ENCODE measurements at places on chromosomes 13 and 19.

DNA sequence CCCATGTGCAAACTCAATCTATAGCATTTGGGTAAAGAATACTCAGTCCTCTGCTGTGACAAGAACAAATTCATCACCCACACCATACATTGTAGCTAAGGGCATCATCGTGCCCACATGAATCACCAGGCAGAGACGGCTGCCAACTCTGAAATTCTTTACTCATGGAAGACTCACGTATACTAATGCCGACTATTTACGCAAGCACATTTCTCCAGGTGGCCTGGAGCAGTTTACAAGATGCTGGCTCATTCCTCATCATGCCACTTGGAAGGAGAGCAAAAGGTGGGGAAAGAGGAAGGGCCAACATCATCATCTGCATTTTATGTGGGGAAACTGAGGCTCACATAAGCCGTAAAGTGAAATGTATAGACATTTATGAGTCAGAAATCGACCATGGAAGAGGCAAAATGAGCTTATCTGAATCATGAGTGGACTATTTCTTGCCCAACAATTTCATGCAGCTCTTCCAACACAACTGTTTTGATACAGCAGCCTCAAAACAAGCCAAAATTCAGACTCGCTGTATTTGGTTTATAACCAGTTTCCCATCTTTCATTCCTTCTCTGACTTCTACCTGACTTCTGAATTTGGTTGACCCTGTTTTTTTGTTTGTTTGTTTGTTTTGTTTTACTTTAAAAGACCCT is 213.9 kb upstream of the SERP2 start:
- DNase-seq, result no peak

- no peak for DNase-seq
Measured at GRCh38 chr13:59641817-59642216, 521.9 kb downstream of the DIAPH3 start.

GRCh38 chr13:45082964-45083363 is 37.3 kb upstream of the GTF2F2 start:
- no peak for DNase-seq

GRCh38 chr19:29926801-29927200 is 15.2 kb upstream of the URI1 start:
- DNase-seq, result no peak

DNA sequence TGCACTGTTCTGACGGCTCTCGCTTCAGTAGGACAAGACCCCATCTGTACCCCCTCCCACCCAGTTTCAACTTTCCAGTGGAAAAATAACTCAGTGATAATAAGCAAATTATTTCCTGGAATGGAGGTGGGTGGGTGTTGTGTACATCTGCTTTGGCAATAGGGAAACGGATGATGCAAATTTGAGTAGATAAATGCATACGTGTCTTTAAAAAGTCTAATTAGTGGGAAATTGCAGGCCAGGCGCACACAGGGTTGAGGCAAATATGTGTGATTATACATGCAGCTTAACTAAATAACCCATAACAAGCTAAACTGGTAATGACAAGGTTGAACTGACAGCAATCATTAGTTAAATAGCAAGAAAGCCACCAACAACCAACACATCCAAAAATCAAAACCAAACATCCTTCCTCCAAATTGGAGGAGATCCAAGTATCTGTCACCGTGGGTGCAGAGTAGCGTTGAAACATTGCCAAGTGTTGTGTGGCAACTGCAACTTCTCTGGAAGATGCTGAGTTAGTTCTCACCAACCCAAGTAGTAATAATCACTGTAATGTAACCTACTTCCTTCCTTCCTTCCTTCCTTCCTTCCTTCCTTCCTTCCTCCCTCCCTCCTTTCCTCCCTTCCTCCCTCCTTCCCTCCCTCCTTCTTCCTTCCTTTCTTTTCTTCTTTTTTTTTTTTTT is 54.6 kb downstream of the TRPM4 start:
- DNase-seq, result no peak

GRCh38 chr13:27428160-27428559 is 3.7 kb downstream of the GTF3A start:
- DNase-seq, result no peak

DNA sequence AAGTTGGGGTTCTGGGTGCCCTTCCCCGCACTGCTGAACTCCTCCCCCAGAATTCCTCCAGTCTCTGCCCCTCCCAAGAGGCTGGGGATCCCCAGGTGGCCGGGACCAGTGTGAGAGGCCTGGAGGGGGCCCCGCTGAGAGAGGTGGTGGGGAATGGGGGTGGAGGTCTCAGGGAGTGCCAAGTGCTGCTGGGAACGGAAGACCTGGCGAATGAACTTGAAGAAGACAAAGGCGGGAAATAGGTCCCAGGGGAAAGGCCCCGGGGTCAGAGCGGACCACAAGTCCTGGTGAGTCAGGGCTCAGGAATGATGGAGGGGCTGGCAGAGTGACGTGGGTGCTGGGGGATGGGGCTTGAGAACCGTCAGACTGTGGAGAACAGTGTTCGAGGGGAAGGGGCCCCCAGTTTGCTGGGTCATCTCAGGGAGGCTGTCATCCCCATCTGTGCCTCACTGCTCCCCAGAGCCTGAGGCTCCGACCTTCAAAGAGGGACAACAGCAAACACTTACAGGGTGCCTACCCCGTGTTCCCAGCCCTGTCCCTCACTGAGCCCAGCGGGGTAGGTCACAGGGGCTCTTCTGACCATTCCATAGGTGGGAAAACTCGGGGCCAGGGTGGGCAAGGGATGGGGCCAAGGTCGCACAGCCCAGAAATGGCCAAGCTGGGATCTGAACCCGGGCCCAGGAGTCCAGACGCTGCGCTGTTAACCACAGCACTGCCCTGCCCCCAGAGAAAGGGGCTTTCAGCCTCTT is 16.0 kb upstream of the SEMA6B start:
- DNase-seq, result peak; percentile 48

- DNase-seq, result no peak
Measured at GRCh38 chr13:36089130-36089647, 42.0 kb downstream of the DCLK1 start.

DNA sequence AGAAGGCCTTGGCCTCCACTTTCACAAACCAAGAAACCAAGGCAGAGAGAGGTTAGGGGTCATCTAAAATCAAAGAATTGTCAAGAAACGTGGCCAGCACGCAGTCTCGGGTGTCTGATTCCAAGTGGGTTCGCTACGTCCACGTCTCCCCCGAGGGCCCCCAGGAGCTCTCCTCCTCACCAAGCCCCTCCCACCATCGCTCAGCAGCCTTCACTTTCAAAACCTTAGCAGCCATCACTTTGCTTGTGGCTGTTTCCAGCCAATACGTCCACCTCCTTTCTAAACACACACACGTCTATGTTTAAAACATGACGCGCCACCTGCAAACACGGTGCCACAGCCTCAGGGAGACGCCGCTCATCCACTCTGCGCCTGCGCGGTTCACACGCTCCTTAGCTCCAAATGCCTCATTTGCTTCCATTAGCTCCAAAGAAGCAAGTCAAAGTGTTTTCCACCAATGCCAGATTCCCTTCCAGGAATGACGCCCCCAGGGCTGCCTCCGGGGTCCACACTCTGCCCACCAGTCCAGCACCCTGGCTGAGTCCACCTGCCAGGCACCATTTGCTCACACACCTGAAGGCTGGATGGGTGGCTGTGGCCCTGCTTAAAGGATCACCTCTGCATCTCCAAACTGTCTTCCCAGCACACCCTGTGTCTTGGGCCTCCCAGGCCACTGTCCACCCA is 5.5 kb downstream of the RASA3 start:
- no peak for DNase-seq

GRCh38 chr19:35585848-35586247 is at the start of gene PMIS2:
TSS of gene PMIS2 (plus strand) at chr19:35586173. CDS start at chr19:35586260, 87 bp downstream.
- DNase-seq, result peak; percentile 50

GRCh38 chr19:39506944-39507714 is 7.8 kb upstream of the SELENOV start:
- peak; percentile 75 for DNase-seq

DNA sequence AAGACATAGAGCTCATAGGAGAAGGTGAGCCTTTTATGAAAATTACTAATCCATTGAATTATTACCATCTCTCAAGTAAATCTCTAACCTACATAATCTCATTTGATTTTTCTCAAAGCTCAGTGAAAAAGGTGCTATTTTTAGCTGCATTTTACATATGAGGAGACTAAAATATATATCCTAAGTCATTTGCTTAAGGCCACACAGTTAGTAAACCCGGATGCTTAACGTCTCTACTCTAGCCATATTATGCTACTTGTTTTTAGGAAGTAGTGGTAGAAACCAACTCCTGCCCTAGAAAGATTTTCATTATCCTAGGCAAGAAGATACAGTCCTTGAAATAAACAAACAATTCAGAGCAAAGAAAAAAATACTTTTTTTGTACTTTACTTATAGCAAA is 108.9 kb downstream of the RBM26 start:
- no peak for DNase-seq

DNA sequence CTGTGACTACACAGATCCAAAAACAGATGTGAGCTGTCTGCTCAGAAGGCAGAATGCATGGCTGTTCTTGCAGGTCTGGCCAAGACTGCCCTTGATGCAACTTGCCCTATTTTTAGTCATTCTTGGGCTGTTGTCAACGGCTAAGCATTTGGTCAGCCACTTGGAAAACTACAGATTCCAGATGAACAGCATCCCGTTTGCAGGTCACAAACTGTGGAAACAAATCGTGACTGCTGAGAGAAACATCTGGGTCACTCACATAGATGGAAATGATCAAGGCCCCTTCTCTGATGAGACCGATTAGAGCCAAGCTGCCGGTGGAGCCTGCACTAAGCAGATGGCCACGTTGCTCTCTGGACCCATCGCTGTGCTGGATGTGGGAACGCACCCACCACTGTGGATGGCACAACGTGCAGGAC is 15.4 kb upstream of the METTL21C start:
- no peak for DNase-seq

- no peak for DNase-seq
Measured at GRCh38 chr19:17054746-17055145, 20.5 kb downstream of the HAUS8 start.

GRCh38 chr13:21256891-21257290 is 80.4 kb downstream of the MRPL57 start:
- DNase-seq, result no peak

DNA sequence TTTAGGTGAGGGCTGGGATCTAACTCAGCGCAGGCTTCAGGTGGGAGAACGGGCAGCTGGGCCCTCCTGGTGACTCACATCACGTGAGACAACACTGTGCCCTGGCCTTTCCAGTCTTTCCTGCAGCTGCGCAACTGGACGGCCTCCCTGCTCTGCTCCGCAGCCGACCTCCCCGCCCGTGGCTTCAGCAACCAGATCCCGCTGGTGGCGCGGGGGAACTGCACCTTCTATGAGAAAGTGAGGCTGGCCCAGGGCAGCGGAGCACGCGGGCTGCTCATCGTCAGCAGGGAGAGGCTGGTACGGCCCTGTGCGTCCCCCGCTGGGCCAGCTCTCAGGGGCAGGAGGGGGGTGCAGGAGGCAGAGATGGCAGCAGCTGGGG is 8.8 kb downstream of the SPPL2B start:
- DNase-seq, result no peak

DNA sequence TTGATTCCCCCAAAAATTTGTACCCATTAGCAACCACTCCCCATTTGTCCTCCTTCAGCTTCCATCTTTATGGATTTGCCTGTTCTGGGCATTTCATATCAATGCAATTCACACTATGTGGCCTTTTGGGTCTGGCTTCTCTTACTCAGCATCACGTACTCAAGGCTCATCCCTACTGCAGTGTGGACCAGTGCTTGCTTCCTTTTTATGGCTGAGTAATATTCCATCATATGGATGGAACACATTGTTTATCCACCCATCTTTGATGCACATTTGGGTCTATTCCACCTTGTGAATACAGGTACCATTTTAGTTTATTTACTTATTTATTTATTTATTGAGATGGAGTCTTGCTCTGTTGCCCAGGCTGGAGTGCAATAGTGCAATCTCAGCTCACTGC is 12.5 kb upstream of the PIK3R2 start:
- DNase-seq, result no peak

DNA sequence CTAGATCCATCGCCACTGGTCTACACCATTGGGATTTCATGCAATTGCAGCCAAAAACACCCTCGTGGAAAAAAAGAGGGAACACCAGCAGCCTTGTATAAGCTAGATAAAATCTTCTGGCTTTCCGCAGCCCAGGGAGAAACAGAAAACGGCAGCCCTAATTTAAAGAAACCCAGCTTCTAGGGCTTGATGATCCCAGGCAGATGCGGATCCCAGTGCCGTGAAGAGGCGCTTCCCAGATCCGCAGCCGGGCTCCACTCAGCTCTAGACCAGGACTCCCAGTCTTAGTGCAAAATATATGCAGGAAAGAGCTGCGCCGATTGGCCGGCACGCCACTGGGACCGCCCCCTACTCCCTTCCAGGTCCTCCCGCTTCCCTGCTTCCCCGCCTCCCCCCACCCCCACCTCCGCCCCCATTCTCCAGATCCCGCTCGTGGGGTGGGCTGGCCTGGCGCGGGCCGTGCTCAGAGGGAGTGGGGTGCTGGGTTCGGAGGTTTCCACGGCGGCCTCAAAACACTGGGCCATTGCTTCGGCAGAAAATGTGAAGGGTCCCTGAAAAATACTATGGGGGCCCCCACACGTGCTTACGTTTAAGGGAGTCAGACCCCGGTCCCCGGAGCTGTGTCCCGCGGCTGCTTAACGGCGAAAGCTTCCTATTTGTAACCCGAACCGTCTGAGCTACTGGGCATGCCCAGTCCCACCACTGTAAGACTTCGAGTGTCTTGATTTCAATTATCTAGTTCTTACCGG is 63.1 kb downstream of the SERP2 start:
- peak; percentile 58 for DNase-seq

DNA sequence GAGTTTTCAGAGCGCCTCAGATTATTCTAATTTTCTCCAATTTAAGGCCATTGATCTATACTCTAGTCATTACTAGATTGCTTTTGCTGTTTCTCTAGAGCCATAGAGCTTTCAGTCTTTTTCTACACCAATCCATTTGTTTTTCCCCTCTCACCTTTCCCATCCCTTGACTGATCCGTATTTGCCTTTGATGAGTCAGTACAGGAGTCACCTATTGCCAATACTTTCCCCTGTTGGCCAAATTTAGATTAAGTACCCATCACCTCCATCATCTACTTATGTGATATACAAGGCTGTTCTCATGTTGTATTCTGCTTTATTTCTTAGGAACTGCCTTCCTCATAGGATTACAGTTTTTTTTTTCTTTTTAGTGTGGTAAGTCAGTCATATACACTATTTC is 463.2 kb downstream of the KLF12 start:
- no peak for DNase-seq

GRCh38 chr19:41701401-41702075 is 6.9 kb upstream of the CEACAM5 start:
- peak; percentile 32 for DNase-seq

Measured in stimulated activated CD8-positive, alpha-beta memory T cell treated with anti-CD3 and anti-CD28 coated beads, Interleukin-4, amount 100 ng/mL, for 48 hours (primary cell).